ENCODE measurements at places on chromosomes 4 and X.

DNA sequence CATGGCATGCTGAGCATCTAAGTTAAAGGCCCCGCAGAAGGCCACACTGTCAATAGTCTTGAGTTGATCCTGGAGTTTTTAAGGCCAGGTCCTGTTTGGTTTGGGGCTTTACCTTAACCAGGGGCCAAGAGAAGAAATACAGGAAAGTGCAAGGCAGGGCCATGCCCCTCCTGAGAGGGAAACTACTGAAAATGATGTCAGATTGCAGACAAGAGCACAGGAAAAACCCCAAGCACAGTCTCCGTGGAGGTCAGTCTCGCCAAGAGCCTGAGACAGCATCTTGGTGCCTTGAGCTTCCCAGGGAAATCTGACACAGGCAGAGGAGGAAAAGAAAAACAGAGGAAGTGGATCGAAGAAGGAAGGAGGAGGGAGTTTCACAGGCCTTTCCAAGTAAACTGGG lies 32.2 kb upstream of the GATB start:
- DNase-seq: no peak

DNA sequence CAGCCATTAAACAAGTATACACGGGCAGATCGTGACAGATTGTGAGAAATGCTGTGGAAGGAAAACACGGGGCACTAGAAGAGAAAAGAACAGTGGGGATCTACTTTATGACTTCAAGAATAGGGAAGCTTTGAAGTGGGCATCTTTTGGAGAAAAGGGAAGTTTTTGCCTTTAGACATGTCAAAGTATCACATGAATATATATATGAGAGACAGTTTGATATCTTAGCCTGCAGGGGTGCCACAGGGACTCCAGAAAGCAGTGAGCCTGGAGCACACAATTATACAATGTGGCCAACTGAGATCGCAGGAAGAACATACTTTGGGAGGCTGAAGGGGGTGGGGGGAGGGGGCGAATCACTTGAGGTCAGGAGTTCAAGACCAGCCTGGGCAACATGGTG lies 35.7 kb downstream of the RELL1 start:
- no peak for DNase-seq

GRCh38 chrX:133677123-133678063 lies 262.1 kb upstream of the GPC4 start:
- no peak for DNase-seq

GRCh38 chr4:22241415-22241814 lies 274.5 kb downstream of the ADGRA3 start:
- no peak for DNase-seq

- DNase-seq: no peak
These were observed 70.4 kb upstream of the SLC7A11 start for GRCh38 chr4:138312536-138312911.

- no peak for DNase-seq
These were observed 11.7 kb upstream of the PTTG2 start for GRCh38 chr4:37948542-37948941.

DNA sequence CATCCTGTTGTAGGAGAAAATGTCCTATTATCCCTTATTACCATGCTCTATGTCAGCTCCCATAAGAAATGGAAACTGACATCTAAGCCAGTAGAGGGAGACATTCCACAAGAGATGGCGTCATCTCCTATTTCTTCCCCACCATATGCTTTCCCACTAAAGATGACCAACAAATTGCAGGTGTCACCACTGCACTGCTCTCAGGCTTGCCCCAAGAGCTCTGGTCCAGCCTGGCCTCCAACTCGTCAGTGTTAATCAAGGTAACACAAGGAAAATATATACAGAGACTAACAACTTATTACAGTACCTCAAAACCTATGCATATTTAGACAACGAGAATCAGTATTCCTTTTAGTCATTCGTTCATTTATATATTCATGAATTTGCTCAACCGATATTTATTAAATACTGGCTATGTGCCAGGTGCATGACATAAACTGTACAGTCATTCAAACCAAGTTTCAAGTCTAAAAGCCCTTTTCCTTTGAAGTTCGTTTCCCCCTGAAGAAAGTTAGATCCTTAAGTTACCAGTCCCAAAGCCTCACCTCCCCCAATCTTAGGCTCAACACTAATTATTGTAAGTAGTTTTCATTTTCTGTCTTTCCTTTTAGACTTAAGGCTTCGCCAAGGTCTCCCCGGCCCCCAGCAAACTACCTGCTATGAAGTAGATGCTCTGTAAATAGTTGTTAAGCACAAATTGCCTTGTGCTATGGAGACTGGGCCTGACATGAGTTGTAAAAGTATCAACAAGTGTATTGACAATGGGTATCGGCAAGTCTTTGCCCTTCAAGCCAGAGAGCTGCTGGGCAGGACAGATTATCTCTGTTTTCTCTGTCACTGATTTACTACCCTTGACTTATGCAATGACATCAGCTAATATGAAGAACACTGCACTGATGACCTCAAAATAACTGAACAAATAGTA lies 3.1 kb upstream of the FGB start:
- peak; percentile 20 for DNase-seq

GRCh38 chr4:54063229-54063628 lies 1.2 kb downstream of the CHIC2 start:
- peak; percentile 46 for DNase-seq

DNA sequence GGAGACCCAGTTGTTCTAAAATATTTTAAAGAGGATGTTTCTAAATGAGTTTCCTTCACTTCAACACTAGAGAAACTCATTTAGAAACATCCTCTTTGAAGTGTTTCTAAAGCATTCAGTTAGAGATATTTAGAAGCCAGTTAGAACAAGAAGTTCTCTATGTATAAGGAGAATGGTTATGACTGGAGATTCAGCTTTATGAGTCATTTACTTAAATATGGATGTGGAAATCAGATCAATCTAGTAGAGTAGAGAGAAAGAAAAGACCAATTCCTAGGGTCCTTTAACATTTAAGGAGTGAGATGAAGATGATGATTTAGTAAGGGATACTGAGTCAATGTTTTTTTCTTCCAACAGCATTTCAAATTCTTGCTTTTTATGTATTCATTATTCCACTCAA lies 234.1 kb downstream of the GRXCR1 start:
- DNase-seq: no peak

DNA sequence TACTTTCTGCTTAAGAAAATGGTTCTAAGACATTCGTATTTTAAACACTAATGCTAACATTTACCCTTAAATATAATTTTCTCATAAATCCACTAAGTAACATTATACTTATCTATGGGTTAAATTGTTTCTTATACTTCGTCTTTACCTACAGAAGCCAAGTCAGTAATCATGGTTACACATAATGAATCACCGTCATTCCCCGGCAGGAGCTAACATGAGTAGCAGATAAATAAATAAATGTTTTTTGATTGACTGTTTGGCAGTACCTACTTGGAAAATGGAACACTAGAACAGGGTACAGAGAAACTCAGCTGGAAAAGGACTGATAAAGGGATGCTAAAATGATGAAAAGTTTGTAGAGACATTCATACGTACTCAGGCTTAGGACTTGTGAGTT lies 430.4 kb downstream of the ACTRT1 start:
- DNase-seq: no peak

DNA sequence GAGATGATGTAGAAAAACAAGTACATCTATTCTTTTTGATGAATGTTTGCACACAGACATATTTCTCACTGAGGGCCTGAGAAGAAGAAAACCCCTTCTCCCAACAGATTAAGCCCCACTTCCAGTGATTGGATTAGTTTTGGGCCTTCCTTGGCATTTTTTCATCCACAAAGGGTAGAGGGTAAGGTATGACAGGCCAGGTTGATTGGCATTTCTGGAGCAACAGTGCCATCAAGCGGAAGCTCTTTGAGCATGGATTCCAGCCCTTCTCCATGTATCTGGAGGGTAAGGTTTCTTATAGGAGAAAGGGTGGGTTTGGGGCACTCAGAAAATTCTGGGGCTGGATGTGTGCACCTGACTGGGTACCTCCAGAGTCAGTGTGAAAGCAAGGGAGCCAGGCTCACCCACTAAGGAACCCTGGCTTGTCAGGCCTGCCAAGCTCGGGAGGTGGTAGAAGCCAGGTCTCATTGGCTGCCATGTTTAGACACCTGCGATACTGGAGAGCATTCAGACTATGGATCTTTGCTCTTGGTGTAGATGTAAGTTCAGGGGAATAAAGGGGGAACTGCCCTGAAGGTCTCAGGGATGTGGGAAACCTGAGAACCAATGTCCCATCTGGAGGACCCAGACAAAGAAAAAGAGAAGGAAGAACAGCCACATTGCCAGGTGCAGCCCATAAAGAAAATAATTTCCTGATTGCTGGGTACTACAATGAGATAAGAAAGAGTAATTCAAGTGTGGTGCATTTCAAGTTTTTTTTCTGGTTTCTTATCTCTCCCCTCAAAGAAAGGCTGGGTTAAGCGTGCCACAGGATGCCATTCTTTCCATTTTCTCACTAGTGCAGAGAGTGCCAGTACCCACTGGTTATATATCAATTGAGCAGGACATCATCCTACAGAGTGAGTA lies 222.3 kb upstream of the AGTR2 start:
- DNase-seq: no peak

- DNase-seq: no peak
These were observed 124.9 kb upstream of the GUCY1A1 start for GRCh38 chr4:155541716-155542115.

DNA sequence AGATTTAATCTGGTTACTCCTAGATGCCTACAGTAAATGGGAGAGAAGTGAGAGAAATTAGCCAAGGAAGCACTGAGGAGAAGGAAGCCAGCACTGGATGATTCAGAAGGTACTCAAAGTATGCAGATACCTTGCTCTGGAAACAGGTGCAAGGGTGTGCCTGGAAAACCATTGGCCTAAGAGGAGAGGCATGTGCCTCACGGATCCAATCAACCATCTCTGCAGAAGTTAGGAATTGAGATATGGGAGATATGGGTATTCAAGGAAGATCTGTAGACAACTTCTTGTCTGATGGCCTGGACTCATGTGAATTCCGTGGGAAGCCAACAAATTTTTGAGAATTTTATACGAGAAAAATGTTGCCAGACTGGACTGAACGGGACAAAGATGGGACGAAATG lies 4.7 kb downstream of the H2BW1 start:
- no peak for DNase-seq

DNA sequence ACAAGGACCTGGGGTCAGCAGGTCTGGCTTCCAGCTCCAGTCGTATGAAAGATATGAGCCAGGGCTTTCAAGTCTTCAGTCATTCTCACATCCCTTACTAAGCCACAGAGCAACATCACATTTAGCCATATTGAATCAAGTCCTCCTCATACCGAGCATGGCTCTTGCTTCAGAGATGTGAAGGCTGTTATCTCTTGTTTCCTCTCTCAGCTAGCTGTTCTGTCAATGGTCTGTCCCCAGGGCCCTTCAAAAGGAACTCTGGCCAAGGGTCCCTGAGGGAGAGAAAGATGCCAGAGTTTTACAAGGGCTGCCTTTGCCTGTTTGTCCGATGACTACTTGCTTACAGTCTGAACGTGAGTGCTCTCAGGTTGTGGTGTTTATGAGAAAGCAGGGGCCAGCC lies 30.5 kb downstream of the DOCK11 start:
- DNase-seq: no peak

DNA sequence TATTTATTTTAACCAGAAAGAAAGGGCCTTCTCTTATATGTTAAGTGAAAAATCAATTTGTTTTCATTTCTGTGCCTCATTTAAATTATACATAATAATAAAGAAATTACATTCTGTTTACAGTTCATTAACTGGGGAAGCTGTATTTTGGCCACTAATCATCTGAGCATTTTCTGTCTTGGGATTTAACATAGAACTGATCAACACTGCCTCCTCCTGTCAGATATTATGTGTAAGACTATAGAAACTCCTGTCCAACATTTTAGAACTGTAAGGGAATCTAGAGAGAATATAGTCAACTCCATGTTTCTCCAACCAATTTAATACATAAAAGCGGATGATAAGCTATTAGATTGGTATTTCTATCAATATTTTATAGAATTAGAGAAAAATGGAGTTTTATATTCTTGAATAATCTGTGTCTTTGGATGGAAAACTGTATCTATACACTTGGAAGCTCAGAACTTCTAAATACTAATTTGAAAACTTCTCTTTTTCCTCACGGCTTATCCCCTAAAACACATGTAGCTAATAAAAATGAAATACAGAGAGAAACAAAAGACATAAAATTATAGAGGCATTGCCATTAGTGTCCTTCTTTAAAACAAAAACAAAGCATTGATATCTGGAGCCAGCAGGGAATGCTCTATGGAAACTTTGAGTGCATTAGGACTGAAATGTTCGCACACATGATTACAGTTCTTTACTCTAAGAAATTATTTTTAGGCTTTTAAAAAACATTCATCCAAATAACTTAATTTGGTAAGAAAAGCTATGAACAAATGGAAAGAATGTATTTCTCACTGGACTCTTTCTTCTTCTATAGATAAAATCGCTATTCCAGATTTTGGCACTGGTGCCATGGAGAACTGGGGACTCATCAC lies 33.1 kb downstream of the ENPEP start:
- DNase-seq: no peak

DNA sequence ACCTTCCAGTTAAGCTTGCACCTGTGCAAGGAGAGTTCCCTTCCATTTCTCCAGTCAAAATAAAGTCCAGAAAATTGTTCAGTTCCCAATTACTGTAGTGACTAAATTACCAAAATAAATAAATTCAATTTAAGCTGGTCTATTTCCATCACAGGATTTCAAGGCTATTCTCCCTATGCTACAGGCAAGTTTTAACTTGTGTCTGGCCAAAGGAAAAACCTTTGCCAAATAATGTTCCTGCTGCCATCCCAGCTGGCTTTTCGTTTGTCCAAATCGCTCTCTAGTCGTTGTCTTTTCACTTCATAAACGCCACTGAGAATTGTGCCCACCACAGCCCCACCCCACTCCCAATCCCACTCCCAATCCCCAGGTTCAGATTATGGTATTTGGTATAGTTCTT lies 2.4 kb downstream of the KCTD8 start:
- DNase-seq: no peak

DNA sequence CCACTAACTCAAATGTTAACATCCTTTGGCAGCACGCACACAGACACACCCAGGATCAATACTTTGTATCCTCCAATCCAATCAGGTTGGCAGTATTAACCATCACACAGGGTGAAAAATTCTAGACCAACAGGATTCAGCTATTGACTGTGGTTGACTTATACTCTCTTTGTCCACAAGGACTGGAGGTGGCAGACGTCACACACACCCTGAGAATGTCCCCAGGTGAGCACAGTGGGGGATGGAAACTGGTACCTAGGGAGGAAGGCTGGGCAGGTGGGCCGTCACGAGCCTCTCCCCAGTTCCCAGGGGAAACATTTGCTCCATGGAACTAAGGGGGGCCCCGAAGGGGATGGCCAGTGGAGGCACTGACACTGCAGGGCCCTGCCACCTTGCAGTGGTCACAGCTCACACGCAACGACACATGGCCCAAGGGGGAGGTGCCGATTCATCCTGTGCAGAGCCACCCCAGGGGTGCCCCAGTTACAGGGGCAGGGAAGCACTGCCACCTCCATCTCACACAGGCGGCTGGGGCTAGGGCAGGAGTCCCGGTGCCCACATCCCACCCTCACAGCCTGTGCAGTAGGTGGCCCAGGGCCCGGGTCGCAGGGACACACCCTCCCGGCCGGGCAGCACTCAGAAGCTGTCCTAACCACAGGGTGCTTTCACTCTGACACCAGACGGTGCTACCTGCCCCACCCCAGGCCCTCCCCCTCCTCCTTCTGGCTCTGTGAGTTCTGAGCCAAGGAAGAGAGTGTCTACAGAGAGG lies 17.4 kb downstream of the ZFYVE28 start:
- no peak for DNase-seq

GRCh38 chr4:8336412-8337075 lies 67.0 kb downstream of the HTRA3 start:
- DNase-seq: no peak

GRCh38 chr4:184977747-184978146 lies 40.5 kb upstream of the HELT start:
- DNase-seq: no peak

Measured in CD4-positive, alpha-beta T cell (primary cell).